ENCODE measurements at places on chromosomes 13 and 19.

- no peak for DNase-seq
Observed at GRCh38 chr13:38618881-38619280, 68.0 kb upstream of the FREM2 start.

- DNase-seq, result no peak
Observed at GRCh38 chr13:47463002-47463401, 538.1 kb downstream of the SUCLA2 start.

DNA sequence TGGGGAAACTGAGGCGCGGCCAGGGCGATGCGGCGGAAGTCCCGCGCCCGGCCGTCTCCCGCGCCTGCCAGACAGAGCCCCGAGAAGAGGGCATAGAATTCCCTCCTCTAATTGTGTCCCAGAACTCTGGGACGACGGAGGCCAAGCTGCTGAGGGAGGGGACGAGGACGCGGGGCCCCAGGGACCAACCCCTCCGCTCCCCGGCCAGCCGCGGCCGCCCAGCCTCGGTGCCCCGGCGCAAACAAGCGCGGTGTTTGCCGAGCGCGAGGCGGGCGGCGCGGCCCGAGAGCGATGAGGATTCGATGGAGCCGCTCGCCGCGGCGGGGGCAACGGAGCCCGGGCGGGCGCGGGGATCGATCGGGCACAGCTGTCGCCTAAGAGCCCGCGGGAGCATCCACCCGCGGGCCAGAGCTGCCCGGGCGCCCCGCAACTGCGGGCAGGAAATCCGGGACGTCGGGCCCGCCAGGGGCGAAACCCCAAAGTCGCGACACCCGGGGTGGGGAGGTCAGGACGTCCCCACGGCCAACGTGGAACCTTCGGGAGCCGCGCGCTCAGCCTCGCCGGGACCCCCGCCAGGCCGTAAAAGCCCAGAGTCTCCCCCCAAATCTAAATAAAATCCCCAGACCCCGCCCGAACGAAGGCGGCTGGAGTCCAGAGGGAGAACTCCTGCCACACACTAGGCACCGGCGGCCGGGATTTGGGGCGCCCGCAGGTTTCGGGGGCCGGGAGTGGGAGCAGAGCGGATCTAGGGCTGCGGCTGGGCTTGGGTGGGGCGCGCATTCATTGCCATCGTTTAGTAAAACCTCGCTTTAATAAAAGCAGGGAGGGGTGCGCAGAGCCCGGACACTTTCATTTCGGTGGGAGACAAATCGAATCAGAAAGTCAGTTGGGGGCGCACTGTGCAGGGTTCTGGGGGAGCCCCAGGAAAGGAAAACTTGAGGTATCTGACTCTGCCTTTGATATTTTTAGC is 3.6 kb upstream of the ONECUT3 start:
- no peak for DNase-seq

DNA sequence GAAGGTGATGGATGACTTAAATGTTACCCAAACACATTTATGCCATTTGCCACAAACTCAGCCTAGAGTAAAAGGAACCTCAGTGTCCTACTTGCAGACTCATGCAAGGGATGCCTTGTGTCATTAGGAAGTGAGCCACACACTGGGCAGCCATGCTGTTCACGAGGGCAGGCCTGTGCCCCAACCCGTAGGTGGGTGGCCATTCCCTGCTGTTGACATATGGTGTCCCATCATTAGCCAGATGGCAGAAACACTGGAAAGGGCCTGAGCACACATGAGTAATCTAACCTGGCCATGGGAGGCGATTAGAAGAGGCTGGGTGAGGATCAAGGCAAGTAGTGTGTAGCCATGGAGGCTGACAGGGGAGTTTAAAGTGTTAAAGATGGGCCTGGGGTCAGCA is 9.7 kb upstream of the LRCH1 start:
- no peak for DNase-seq

- DNase-seq, result no peak
Observed at GRCh38 chr13:101712026-101712348, 259.5 kb downstream of the ITGBL1 start.

DNA sequence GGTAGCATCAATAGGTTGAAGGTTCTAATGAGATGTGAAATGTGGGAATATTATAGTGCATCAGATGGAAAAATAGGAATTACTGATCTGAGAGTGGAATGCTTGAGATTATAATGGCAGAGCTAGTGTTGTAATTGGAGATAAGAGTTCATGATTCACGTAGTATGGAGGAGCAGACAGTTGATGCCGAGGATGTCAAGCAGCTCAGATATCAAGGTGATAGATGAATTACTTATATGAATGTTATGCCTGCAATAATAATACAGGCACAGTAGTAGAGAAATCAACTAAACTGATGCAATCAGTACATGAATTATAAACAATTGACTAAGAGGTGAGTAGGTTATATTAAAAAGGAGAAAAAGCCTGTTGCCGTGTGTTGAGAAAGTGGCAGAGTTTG is 793.2 kb upstream of the GPC6 start:
- DNase-seq, result no peak

GRCh38 chr19:19865750-19866610 is at the start of gene ZNF253:
TSS of gene ZNF253 (plus strand) at chr19:19865882. CDS start at chr19:19865997, 115 bp downstream.
- DNase-seq, result peak; percentile 59

DNA sequence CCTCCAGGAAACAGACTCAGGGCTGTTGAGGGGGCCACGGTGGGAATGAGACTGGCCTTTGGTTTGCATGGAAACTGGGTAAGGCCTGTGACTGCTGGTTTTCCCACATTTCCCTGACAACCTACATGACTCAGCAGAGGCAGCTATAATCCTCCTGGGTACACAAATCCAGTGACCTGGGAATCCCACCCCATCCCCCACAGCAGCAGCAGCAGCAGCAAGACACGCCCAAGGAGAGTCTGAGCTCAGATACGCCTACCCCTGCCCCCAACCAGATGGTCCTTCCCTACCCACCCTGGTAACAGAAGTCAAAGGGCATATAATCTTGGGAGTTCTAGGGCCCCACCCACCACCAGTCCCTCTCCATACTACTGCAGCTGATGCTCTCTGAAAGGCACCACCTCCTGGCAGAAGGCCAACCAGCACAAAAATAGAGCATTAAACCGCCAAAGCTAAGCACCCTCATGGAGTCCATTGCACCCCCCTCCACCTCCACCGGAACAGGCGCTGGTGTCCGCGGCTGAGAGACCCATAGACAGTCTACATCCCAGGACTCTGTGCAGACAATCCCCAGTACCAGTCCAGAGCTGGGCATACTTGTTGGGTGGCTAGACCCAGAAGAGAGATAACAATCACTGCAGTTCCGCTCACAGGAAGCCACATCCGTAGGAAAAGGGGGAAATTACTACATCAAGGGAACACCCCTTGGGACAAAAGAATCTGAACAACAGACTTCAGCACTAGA is 237.2 kb upstream of the SPRY2 start:
- no peak for DNase-seq

DNA sequence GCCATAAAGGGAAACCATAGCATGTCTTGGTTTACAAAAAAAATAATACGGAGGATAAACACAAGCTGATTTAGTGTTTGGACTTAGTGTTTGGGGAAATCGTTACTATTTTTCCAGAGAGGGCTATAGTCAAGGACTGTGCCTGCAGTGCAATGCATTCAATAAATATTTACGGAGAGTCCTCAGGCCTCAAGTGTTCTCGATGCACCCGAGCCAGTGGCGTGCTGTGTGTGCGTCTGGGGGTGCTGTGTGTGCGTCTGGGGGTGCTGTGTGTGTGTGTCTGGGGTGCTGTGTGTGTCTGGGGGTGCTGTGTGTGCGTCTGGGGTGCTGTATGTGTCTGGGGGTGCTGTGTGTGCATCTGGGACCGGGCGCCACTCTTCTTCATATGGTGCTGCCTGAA is 71.7 kb upstream of the GTF3A start:
- DNase-seq, result no peak

GRCh38 chr13:109131698-109132257 is 502.4 kb downstream of the MYO16 start:
- DNase-seq, result no peak

DNA sequence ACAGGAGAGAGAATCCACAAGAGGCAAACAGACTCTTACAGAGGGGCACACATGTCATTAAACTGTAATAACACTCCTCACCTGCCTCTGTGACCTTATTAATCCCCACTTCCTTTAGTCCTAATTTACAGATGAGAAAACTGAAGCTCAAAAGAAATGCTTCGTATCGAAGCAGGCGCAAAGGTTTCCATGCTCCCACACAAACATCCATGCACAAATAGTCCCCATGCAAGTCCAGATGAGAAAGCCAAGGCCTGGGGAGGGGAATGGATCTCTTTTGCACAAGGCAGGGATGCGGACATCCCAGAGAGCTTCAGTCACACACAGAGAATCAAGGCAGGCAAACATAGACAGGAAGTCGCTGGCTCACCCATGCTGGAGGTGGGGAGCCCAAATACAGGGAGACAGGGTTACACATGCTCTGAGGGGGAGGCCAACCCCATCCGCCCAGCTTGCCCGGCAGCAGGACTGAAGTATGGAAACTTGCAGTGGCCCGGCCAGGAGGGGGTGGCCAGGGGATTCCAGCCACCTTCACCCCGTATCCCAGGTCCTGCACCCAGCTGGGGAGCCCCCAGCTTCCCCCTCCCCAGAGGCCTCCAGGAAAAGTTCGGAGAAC is 468 bp downstream of the S1PR5 start:
- DNase-seq, result peak; percentile 88

- no peak for DNase-seq
Observed at GRCh38 chr13:96238861-96239260, 149.0 kb downstream of the HS6ST3 start.

DNA sequence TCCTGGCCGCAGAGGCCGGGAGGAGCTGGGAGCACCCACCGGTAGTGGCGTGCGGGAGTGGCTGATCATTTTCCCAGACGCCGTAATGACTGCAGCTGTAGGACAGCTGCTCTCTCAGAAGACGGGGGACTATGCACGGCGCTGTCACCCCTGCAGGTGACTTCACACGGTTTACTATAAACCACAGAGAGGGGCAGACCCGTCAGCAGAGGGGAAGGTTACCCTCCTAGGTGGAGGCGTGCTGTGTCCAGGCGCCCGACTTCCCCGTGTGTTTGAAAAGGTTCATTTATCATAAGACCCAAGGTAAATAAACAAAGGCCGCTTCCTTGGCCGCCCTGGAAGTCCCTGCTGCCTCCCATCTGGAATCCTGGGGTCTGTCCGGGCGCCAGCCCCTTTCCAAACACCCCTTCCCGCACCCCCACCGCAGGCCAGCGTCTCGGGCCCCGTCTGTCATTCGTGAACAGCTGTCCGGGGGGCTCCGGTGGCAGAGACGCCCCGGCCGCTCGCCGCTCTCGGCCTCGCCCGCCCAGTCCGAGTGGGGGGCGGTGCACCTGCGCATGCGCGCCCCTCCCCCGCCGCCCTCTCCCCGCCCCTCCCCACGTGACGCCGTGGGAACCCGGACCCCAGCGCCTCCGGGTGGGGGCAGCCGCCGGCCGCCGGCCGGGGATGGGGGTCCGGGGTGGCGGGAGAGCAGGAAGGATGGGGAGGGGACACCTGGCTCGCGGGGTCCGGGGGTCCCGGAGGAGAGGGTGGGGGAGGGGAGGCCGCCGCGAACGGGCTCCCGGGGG is 915 bp downstream of the SHC2 start:
- DNase-seq, result peak; percentile 98

- DNase-seq, result no peak
Observed at GRCh38 chr19:46067691-46068090, 26.9 kb upstream of the IGFL4 start.

GRCh38 chr13:100811928-100812327 is 137.3 kb upstream of the TMTC4 start:
- no peak for DNase-seq
